Liver (tissue), 10 donors: ENCODE measurements at places on chromosomes 6 and 20.
A peak's percentile ranks its signal among the peaks of the same experiment; 100 is the strongest.

DNA sequence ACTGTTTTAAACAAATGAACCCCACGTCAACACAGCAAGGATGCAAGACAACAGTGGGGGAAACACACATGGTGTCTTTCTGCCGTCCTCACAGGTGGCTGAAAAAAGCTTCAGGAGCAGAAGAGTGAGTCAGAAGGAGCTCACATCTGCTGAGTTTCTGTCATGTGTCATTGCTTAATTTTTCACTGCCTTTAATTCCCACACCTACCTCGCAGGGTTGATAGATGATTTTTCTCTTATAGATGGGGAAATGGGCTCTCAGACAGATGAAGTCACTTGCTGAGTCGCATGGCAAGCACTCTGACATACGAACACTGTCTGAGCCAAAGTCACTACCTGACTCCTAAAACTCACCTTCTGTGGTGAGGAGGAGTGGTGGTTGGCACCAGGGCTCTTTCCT, 28.3 kb upstream of the CARMIL1 start:
- no peaks in the 10 kb centered on the region for H3K36me3 ChIP-seq
- DNase-seq: no peak
- no peak overlapping the region for H3K4me3 ChIP-seq
- H3K27ac ChIP-seq: no peak overlapping the region

DNA sequence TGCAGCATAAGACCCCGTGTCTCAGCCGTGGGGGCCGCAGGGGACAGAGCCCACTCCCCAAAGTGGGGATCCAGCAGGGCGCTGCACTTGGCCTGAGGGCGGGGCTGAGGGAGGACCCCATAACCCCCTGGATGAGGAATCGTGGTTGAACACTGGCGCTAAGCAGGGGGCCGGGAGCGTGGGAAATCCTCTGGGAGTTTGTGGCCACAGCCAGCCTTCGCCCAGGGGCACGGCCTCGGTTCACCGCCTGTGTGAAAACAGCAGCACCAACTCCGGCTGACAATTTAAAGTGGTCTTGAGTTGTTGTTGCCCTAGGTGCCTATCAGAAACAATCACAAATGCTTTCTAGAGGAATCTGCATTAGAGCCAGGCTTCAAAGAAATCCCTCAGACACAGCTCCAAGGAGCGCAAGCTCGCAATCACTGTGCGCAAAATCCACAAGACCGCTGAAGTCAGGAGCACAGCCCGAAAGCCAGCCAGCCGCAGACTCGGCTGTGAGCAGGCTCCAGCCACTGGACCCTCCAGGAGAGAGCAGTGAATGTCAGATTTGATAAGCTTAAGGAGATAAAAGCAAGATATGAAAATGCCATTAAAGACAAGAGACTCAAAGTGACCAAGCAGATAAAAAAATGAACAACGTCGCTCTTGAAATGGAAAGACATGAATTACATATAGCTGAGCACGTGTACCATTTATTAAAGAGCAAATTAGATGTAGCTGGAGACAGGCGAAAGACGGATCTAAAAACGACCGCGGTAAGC, 10.9 kb upstream of the RPS6KA2 start:
- no peaks in the 10 kb centered on the region for H3K36me3 ChIP-seq
- no peak for DNase-seq

DNA sequence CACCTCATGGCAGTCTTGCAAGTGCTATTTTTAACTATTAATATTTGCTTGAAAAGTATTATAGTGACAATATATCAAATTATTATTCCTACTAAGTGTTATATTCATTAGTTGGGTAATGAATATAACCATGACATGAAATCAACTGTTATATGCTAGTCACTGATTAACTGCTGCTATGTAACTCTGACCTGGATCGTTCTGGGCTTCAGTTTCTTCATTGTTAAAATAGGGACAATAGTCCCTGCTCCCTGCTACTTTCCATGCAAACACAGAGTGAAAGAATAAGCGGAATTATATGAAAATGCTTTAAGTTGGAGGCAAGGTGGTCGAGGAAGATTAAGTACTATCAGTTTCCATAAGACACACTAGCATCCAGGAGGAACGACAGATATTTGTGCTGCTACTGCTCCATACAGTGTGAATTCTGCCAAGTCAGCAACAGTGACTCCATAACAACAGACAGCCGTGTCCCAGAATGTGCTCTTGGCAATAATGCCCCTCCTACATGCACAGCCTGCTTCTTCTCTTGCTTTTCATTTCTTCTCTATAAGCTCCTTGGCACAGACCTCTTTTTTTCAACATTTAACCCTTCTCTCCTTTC, 107.2 kb downstream of the CHD6 start:
- no peaks in the 10 kb centered on the region for H3K36me3 ChIP-seq
- DNase-seq: no peak
- peaks cover 46% of the 10 kb centered on the region for H3K4me1 ChIP-seq
- H3K4me3 ChIP-seq: no peak overlapping the region
- H3K27me3 ChIP-seq: no peaks in the 10 kb centered on the region
- peak overlapping the region; percentile 38 for H3K27ac ChIP-seq

DNA sequence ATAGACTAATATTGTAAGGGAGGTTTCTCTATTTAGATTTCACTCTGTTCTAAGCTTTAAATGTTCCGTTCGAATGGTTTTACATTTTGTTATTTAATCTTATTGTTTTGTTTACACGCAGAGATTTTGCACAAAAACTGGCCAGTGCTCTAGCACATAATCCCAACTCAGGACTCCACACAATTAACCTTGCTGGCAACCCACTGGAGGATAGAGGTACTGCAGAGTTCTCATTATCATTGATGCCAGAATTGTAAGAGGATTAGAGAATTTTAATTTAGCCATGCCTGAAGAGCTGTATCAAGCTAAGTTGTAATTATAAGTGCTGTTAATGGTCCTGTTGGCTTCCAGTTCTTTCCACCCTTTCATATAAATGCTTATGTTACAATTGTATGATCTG, 179.7 kb upstream of the SCGN start:
- no peaks in the 10 kb centered on the region for H3K36me3 ChIP-seq
- H3K4me3 ChIP-seq: no peak overlapping the region
- H3K27me3 ChIP-seq: no peaks in the 10 kb centered on the region

GRCh38 chr20:57811374-57812020, 101.7 kb upstream of the PMEPA1 start:
- no peak overlapping the region for H3K27ac ChIP-seq
- no peaks in the 10 kb centered on the region for H3K36me3 ChIP-seq
- DNase-seq: no peak
- H3K4me1 ChIP-seq: no peaks in the 10 kb centered on the region
- no peak overlapping the region for H3K4me3 ChIP-seq

DNA sequence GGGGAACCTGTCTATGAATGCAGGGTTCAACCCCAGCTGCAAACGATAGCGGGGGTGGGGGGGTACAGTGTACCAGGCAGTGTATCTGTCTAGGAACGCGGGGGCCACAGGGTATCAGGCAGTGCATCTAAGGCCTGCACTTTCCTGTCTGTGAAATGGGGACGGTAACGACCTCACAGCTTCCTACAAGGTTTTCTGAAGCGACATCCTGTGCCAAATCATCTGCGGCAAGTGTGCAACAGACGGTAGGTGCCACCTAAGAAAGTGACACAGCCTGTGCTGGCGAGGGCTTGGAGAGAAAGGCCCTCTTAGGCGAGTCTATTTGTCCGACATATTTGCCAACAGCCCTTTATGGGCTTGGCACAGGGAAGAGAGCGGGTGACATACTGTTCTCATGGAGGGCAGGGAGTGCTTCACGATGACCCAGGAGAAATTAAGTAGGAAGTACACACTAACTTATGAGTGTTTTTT, 3.8 kb downstream of the DIDO1 start:
- H3K27me3 ChIP-seq: no peaks in the 10 kb centered on the region
- peaks cover 80% of the 10 kb centered on the region for H3K4me1 ChIP-seq
- DNase-seq: no peak
- H3K4me3 ChIP-seq: no peak overlapping the region
- peak overlapping the region; percentile 99 for H3K27ac ChIP-seq

- no peaks in the 10 kb centered on the region for H3K36me3 ChIP-seq
- no peaks in the 10 kb centered on the region for H3K4me1 ChIP-seq
- no peaks in the 10 kb centered on the region for H3K27me3 ChIP-seq
- no peak overlapping the region for H3K4me3 ChIP-seq
Observed at GRCh38 chr6:100138346-100139022, 144.5 kb upstream of the MCHR2 start.

GRCh38 chr6:131791476-131791875, 16.3 kb upstream of the ENPP1 start:
- no peaks in the 10 kb centered on the region for H3K36me3 ChIP-seq
- no peaks in the 10 kb centered on the region for H3K27me3 ChIP-seq
- DNase-seq: no peak
- no peak overlapping the region for H3K27ac ChIP-seq
- no peaks in the 10 kb centered on the region for H3K4me1 ChIP-seq

GRCh38 chr20:7029019-7029418, 261.5 kb downstream of the BMP2 start:
- no peak overlapping the region for H3K27ac ChIP-seq
- H3K4me1 ChIP-seq: no peaks in the 10 kb centered on the region
- no peaks in the 10 kb centered on the region for H3K36me3 ChIP-seq
- no peaks in the 10 kb centered on the region for H3K27me3 ChIP-seq
- DNase-seq: no peak
- H3K4me3 ChIP-seq: no peak overlapping the region

DNA sequence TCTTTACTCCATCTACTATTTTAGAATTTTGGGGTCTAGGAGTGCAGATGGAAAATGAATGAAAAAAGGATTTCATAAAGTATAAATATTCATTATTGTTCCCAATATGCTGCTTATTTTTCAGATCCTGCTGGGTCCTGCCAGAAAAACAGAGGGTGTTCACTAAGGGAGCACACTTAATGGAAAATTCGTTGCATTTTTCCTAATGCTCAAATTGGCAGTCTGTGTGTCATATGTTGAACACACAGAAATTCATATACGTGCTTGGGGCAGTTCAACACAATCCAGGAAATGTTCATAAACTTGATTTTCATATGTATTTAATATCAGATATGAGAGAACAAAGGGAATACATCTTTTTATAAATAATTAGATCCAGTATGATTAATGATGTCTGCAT, 1019.4 kb downstream of the EPHA7 start:
- H3K36me3 ChIP-seq: no peaks in the 10 kb centered on the region
- no peak overlapping the region for H3K27ac ChIP-seq
- H3K4me3 ChIP-seq: no peak overlapping the region
- no peaks in the 10 kb centered on the region for H3K4me1 ChIP-seq
- H3K27me3 ChIP-seq: no peaks in the 10 kb centered on the region
- no peak for DNase-seq

- no peak overlapping the region for H3K4me3 ChIP-seq
- DNase-seq: no peak
- H3K27ac ChIP-seq: no peak overlapping the region
- peaks cover 32% of the 10 kb centered on the region for H3K36me3 ChIP-seq
- no peaks in the 10 kb centered on the region for H3K27me3 ChIP-seq
- H3K4me1 ChIP-seq: peaks cover 7% of the 10 kb centered on the region
Observed at GRCh38 chr20:38092915-38093314, 59.4 kb downstream of the RPRD1B start.
